Umbilical cord (tissue), 2 donors: ENCODE measurements at places on chromosomes 16 and 17.

DNA sequence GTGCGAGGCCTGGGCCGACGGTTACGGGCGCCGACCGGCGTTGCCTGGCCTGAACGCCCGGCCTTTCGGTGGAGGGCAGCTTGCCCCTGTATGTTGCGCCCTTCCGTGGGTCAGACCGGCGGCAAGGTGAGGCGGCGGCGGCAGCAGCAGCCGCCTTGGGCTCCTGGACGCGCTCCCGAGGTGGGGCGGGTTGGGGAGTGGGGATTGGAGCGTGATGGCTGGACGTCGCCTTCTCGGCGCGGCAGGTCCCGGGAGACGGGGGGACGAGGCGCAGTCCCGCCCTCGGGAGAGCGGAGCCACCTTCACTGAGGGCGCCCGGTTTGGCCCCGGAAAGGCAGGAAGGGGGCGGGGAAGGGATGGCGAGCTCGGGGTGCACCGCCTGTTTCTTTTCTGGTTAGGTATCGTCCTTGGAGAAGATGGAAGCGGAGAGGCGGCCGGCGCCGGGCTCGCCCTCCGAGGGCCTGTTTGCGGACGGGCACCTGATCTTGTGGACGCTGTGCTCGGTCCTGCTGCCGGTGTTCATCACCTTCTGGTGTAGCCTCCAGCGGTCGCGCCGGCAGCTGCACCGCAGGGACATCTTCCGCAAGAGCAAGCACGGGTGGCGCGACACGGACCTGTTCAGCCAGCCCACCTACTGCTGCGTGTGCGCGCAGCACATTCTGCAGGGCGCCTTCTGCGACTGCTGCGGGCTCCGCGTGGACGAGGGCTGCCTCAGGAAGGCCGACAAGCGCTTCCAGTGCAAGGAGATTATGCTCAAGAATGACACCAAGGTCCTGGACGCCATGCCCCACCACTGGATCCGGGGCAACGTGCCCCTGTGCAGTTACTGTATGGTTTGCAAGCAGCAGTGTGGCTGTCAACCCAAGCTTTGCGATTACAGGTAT, 671 bp downstream of the DGKE start:
- DNase-seq, result peak; percentile 24

DNA sequence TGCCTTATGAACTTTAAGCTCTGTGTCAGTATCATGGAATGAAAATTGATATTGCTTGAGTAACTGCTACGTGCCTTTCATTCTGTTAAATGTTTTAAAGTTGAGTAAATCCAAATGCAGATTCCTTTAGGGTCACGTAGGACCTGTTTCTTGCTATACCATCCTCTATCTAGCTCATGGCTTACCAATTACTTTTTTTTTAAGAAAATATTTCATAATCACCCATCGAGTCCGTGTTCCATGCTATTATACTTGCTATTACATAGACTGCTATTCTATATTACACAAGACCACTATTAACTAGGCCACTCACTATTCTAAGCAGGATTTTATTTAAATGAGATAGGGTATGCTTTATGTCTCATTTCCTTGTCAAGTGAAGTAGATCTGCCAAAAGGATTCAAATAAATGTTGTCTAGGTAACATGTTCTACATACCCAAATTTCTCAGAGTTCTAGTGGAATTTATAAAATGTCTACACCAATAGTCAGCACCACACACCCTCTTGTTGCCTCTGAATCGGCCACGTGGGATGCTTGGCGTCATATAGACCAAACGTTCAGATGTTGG, 11.9 kb downstream of the ANKFN1 start:
- DNase-seq, result no peak

GRCh38 chr16:85309656-85310587, 197.7 kb upstream of the CIBAR2 start:
- DNase-seq, result no peak

DNA sequence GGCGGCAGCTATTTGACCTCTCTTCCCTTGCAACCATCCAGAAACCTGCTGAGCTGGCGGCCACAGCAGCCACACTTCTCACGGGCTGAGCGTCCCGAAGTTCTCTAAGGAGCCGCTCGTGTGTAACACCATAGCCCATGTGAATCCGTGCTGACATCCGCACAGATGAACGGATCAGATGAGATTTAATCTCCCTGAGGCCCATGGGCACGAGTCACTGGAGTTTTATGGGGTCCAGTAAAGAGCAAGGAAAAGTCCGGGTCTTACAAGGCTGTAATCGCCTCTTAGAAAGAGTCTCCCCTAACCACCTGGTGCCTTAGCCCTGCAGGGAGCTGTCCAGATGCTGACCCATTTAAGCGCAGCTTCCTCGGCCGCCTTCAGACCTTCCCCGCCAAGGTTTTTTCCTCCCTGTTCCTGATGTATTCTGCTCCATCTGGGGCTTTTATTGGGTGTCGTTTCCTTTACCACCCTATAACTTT, 5.5 kb upstream of the CACNG5 start:
- peak; percentile 84 for DNase-seq
